ENCODE measurements at places on chromosomes 1 and 21.

GRCh38 chr1:174165471-174166137 is 6.3 kb downstream of the RABGAP1L start:
- DNase-seq: no peak

GRCh38 chr1:216448011-216448510 is 24.8 kb upstream of the USH2A start:
- no peak for DNase-seq

GRCh38 chr1:220572416-220572815 is 44.5 kb downstream of the MARK1 start:
- no peak for DNase-seq

GRCh38 chr21:33964706-33965325 is 49.2 kb upstream of the ATP5PO start:
- DNase-seq: no peak

GRCh38 chr1:69613414-69613813 is 45.7 kb downstream of the LRRC7 start:
- no peak for DNase-seq

DNA sequence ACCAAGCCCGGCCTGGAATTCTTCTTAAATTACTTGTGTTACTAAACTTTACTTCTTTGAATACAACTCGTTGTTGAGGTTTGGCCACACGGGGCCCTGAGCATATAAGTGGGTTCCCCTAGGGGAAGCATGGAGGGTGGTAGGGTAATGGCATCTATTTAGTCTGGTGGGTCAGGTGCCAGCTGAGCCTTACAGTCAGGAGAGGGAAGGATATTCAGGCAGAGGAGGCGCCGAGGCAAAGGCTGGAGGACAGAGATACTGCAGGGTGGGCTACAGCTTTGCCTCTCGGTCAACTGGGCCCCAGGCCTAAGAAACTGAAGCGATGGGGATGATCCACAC is 424 bp upstream of the NECAP2 start:
- DNase-seq: no peak

DNA sequence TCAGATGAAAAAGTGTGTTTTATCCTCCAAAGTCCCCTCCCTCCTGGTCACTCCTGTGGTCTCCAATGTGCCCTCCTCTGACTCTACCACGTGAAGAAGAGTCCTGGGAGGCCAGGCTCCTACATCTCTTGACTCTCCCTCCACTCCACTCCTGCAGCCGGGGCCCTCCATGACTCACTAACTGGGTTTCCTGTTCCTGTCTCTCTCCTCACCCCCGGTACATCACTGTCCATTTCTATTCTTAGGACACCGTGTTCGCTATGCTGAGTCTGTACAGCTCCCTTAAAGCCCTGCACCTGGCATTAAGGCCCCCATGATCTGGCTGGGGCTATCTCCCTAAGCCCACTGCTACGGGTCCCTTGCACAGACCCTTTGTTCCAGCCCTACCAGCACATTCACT is 93.4 kb downstream of the BCAR3 start:
- no peak for DNase-seq

DNA sequence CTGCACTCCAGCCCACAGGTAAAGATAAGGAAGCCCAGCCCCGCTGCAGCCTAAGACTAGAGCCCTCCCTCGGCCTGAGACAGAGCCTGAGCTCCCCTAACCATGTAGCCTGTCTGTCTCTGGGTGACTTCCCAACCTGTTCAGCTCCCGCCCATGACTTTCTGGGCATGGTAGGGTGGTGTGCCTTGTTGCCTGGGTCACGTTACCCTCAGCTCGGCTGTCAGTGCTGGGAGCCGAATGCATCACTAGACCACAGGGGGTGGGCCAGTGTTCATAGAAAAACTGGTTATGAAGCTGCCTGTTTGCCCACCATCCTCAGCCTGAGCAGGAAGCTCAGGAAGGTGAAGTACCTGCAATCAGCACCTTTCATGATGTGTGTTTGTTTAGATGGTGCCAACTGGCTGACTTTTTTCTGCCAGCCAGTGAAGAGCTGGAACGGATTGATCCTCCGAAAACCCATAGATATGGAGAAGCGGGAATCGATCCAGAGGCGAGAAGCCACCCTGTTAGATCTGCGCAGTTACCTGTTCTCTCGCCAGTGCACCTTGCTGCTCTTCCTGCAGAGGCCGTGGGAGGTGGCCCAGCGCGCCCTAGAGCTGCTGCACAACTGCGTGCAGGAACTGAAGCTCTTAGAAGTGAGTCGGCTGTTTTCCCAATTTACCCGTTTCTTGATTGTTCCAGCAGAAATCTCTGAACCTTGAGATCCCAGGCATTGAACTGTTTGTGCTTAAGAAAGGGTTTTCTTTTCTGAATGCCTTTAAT is 43.9 kb upstream of the PWP2 start:
- DNase-seq: no peak

GRCh38 chr1:154253671-154254070 is 18.8 kb upstream of the HAX1 start:
- no peak for DNase-seq

- DNase-seq: peak; percentile 83
Measured at GRCh38 chr1:31739346-31739745, 24.8 kb downstream of the ADGRB2 start.

- no peak for DNase-seq
Measured at GRCh38 chr1:42319128-42319851, 15.7 kb downstream of the FOXJ3 start.

GRCh38 chr1:51203121-51203873 is 32.8 kb upstream of the RNF11 start:
- no peak for DNase-seq
